ENCODE measurements at places on chromosomes 11 and 22. TPM values are rescaled to one million over a fixed set of nuclear protein-coding genes. Genes with fewer than 3 reads are reported as not detected.
A peak's percentile ranks its signal among the peaks of the same experiment; 100 is the strongest.

DNA sequence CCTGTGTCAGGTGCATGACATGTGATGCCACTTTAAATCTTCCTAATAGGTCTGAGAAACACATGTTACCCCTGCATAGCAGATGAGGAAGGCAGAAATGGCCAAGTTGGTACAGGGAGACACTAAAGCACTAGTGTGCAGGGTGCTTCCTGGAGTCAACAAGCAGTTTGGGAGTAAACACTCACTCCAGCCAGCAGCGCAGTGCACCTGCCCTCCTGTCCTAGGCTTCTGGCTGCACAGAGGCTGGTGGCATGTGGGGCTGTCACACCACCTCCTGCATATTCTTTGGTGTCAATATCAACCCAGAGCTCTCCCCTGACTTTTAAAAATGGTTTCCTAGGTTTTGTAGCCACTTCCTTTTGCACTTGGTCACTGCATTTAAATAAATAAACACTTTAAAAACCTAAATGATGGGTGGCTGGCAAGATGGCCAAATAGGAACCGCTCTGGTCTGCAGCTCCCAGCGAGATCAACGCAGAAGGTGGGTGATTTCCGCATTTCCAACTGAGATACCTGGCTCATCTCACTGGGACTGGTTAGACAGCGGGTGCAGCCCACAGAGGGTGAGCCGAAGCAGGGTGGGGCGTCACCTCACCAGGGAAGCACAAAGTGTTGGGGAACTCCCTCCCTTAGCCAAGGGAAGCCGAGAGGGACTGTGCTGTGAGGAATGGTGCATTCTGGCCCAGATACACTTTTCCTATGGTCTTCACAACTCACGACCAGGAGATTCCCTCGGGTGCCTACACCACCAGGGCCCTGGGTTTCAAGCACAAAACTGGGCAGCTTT lies 33.5 kb downstream of the GAB4 start:
- H3K4me1 ChIP-seq: peaks cover 8% of the 10 kb centered on the region
- no peaks in the 10 kb centered on the region for H3K27me3 ChIP-seq
- no peaks in the 10 kb centered on the region for H3K36me3 ChIP-seq
- H3K4me3 ChIP-seq: no peak overlapping the region
- H3K27ac ChIP-seq: no peak overlapping the region

- peak overlapping the region; percentile 96 for H3K27ac ChIP-seq
- peaks cover 62% of the 10 kb centered on the region for H3K4me1 ChIP-seq
- DNase-seq: no peak
- no peaks in the 10 kb centered on the region for H3K27me3 ChIP-seq
- H3K4me3 ChIP-seq: peak overlapping the region; percentile 97
Observed at GRCh38 chr11:66051371-66051765, 796 bp upstream of the SF3B2 start.

DNA sequence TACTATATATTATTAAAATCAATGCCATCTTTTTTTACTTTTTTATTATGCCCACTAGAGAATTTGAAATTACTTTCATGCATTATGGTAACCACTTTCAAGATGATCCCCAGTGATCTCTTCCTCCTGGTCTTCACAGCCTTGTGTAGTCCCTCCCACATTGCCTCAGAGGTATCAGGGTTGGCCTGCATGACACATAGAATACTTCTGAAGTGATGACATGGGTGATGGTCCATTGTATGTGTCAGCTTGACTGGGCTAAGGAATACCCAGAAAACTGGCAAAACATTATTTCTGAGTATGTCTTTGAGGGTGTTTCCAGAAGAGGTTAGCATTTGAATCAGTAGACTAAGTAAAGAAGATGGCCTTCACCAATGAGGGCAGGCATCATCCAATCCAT lies 14.2 kb upstream of the ISX start:
- no peak overlapping the region for H3K27ac ChIP-seq
- H3K4me3 ChIP-seq: no peak overlapping the region
- no peaks in the 10 kb centered on the region for H3K4me1 ChIP-seq
- no peaks in the 10 kb centered on the region for H3K36me3 ChIP-seq

DNA sequence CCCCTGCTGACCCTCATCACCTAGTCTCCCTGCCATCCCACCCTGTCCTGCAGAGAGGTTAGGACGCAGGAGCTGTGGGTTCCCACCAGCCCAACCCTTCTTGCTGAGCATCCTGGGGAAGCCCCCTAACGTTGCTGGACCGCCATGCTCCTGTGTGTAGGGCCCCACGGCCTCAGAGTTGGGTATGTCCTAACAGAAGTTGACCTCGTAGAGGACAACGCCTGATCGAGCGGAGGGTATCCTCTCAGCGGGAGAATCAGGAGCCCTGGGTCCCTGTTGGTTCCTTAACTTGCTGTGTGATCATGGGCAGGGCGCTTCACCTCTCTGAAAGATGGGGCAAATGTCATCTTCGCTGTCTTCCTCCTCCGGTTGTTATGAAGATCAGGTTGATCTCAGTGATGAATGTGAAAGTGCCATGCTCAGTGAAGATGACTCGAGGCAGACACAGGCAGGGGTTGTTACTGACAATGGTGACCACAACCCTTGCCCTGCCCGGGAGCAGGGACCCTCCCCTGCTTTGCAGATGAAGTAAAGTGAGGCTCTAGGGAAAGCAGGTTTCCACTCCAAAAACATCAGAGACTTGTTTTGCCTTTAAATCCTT lies 19.3 kb upstream of the CD5 start:
- H3K27ac ChIP-seq: no peak overlapping the region
- peaks cover 2% of the 10 kb centered on the region for H3K27me3 ChIP-seq
- DNase-seq: no peak
- peaks cover 5% of the 10 kb centered on the region for H3K4me1 ChIP-seq
- H3K4me3 ChIP-seq: no peak overlapping the region
- H3K36me3 ChIP-seq: no peaks in the 10 kb centered on the region

DNA sequence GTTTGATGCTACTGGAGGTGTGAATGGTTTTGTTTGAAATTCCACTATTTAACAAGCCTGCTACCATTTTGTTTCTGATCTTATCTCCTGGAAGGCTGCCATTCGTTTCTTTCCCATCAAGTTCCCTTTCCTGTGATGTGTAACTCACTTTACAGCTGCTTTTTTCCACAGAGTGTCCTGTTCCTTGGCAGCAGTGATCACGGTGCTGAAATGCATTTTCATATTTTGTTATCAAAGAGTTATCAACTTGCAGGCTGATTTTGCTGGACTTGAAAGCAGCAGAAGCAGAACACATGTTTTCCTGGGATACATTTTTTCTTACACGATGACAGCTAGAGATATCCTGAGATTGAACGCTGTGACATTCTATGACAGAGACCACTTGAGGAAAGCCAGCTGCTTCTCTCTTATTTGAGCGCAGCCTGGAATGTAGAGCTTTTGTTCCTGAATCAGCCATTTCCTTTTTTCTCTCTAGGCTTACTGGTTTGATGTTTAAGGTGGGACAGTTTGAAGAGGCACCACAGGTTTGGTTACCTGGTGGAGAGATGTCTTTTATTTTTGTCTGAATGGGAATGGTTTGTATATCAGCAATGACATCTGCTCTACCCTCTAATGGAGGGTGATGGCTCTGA lies 34.7 kb downstream of the PRR14L start:
- no peak for DNase-seq
- H3K4me3 ChIP-seq: no peak overlapping the region
- H3K36me3 ChIP-seq: peaks cover 20% of the 10 kb centered on the region
- no peaks in the 10 kb centered on the region for H3K4me1 ChIP-seq
- no peak overlapping the region for H3K27ac ChIP-seq

DNA sequence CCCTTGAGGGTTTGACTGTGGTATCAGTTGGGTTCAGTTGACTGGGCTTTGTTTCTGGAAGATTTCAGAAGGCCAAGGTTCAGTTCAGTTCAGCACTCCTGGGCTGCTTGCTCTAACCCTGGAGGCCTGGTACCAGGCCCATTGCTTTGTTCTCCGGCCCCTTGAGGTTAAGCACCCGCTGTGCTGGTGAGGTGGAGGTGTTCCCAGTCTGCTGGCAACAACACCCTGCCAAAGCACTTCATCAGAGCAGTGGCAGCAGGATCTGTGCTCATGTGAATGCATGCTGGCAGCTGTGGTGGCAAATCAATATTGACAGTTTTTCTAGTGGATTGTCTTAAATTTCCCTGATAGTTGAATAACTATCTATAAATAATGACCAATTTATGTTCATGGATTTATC lies 3.8 kb upstream of the SCGB1D1 start:
- H3K4me3 ChIP-seq: no peak overlapping the region
- no peak overlapping the region for H3K27ac ChIP-seq
- H3K4me1 ChIP-seq: no peaks in the 10 kb centered on the region

- no peak overlapping the region for H3K4me3 ChIP-seq
- no peaks in the 10 kb centered on the region for H3K27me3 ChIP-seq
- no peak for DNase-seq
- peaks cover 6% of the 10 kb centered on the region for H3K36me3 ChIP-seq
Observed at GRCh38 chr11:76008474-76008873, 193.5 kb downstream of the UVRAG start.

DNA sequence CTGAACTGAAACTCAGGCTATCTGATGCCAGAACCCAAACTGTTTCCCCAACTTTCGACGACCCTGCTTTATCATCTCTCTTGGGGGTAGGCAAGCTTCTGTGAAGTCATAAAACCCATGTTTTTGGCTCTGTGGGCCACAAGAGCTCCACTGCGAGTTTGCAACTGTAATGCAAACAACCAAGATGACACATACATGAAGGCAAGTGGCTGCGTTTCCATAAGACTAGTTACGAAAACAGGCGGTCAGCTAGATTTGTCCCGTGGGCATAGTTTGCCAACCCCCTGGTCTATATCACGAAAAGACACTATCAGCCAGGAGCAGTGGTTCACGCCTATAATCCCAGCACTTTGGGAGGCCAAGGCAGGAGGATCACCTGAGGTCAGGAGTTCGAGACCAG lies 37.5 kb downstream of the TPST2 start:
- H3K4me1 ChIP-seq: peaks cover 49% of the 10 kb centered on the region
- DNase-seq: no peak
- no peak overlapping the region for H3K27ac ChIP-seq
- H3K4me3 ChIP-seq: no peak overlapping the region

GRCh38 chr11:86749376-86749775 lies 51.0 kb upstream of the PRSS23 start:
- no peaks in the 10 kb centered on the region for H3K27me3 ChIP-seq
- no peak overlapping the region for H3K4me3 ChIP-seq
- no peaks in the 10 kb centered on the region for H3K36me3 ChIP-seq
- DNase-seq: no peak

- H3K27ac ChIP-seq: no peak overlapping the region
- H3K27me3 ChIP-seq: peaks cover 37% of the 10 kb centered on the region
Observed at GRCh38 chr22:27613099-27614005, 188.2 kb downstream of the MN1 start.

- peaks cover 9% of the 10 kb centered on the region for H3K4me1 ChIP-seq
- H3K27ac ChIP-seq: peak overlapping the region; percentile 61
- H3K27me3 ChIP-seq: no peaks in the 10 kb centered on the region
- H3K36me3 ChIP-seq: no peaks in the 10 kb centered on the region
- DNase-seq: peak; percentile 42
Observed at GRCh38 chr11:10325277-10326011, 20.6 kb downstream of the ADM start.

DNA sequence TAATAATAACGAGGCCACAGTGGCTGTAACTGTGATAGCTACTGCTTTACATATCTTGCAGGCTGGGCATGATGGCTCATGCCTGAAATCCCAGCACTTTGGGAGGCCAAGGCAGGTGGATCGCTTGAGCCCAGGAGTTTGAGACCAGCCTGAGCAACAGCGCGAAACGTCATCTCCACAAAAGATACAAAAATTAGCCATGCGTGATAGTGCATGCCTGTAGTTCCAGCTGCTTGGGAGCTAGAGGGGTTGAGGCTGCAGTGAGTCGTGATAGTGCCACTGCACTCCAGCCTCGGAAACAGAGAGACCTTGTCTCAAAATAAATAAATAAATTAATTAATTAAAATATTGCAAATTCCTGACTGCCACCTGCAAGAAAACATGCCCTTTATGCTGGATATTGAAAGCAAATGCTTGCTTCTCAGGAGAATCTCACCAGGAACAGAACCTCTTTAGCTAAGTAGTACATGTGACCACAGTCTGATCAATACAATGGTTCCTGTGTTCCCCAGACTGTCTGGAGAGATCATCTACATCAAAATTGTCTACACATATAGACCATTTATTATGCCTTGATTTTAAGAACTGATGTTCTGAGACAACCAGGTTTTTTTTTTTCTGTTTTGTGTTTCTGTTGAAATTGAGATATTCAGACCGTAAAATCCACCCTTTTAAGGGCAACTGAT lies 6.3 kb downstream of the ZBTB3 start:
- peaks cover 10% of the 10 kb centered on the region for H3K4me1 ChIP-seq
- H3K36me3 ChIP-seq: peaks cover 16% of the 10 kb centered on the region
- H3K27me3 ChIP-seq: no peaks in the 10 kb centered on the region

GRCh38 chr11:67437082-67437808 lies at the start of gene PTPRCAP:
TSS of gene PTPRCAP (minus strand) at chr11:67437682. CDS start at chr11:67437619, 63 bp downstream.
- no peak within 1 kb of the TSS for H3K27ac ChIP-seq
- H3K4me3 ChIP-seq: no peak within 1 kb of the TSS

GRCh38 chr11:128326791-128327190 lies 260.6 kb downstream of the ETS1 start:
- H3K27me3 ChIP-seq: no peaks in the 10 kb centered on the region
- no peak overlapping the region for H3K4me3 ChIP-seq
- DNase-seq: no peak
- H3K4me1 ChIP-seq: no peaks in the 10 kb centered on the region
- no peak overlapping the region for H3K27ac ChIP-seq
- no peaks in the 10 kb centered on the region for H3K36me3 ChIP-seq

- DNase-seq: no peak
- H3K4me1 ChIP-seq: no peaks in the 10 kb centered on the region
- H3K27ac ChIP-seq: no peak overlapping the region
Observed at GRCh38 chr11:99277281-99277680, 256.5 kb downstream of the CNTN5 start.

- no peak overlapping the region for H3K27ac ChIP-seq
- no peaks in the 10 kb centered on the region for H3K27me3 ChIP-seq
- H3K4me3 ChIP-seq: no peak overlapping the region
Observed at GRCh38 chr11:58742981-58743880, 11.5 kb upstream of the GLYAT start.

- no peak overlapping the region for H3K4me3 ChIP-seq
- H3K27ac ChIP-seq: no peak overlapping the region
- H3K27me3 ChIP-seq: no peaks in the 10 kb centered on the region
- no peaks in the 10 kb centered on the region for H3K4me1 ChIP-seq
- DNase-seq: no peak
Observed at GRCh38 chr11:23948851-23949250, 548.0 kb upstream of the LUZP2 start.

GRCh38 chr11:17741487-17741886 lies 6.9 kb downstream of the KCNC1 start:
- no peak overlapping the region for H3K4me3 ChIP-seq
- DNase-seq: no peak
- H3K36me3 ChIP-seq: peaks cover 40% of the 10 kb centered on the region
- H3K4me1 ChIP-seq: peaks cover 37% of the 10 kb centered on the region
- H3K27ac ChIP-seq: no peak overlapping the region

The SMARCB1 gene
- total RNA-seq: 29.5 TPM

The KDELR3 gene
- 24.6 TPM for total RNA-seq

The CALCA gene
- 17.6 TPM for total RNA-seq

The CBLIF gene
- not detected for total RNA-seq

The TMPRSS6 gene
- total RNA-seq: not detected

The ELF5 gene
- 0.11 TPM for total RNA-seq
